T follicular helper cell (primary cell): ENCODE measurements at places on chromosomes 1 and 21.

DNA sequence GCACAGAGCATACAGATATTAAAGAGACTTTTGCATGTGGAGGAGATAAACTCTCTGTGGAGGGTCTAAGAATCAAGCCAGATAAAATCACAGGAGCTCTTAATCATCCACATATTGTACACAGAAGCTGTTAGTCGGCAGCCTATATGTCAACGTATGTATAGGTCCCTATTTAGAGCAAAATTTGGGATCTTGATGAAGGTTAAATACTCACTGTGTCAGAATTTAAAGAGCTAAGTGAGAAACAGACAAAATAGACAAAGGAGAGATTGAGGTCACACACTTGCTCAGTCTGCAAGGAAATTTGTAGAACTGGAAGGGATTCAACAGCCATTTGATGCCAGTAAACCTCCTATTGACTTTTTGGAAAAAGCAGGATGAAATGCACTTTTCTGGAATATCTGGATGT lies 4.1 kb upstream of the IRF2BP2 start:
- no peak for DNase-seq

GRCh38 chr1:204258213-204259115 lies 44.7 kb upstream of the GOLT1A start:
- DNase-seq = no peak

- DNase-seq = no peak
These were observed 262.1 kb downstream of the BRINP2 start for GRCh38 chr1:177432897-177433296.

- no peak for DNase-seq
These were observed 5.8 kb downstream of the AGRN start for GRCh38 chr1:1025730-1026129.

- no peak for DNase-seq
These were observed 114.3 kb upstream of the GFI1 start for GRCh38 chr1:92601044-92601443.

DNA sequence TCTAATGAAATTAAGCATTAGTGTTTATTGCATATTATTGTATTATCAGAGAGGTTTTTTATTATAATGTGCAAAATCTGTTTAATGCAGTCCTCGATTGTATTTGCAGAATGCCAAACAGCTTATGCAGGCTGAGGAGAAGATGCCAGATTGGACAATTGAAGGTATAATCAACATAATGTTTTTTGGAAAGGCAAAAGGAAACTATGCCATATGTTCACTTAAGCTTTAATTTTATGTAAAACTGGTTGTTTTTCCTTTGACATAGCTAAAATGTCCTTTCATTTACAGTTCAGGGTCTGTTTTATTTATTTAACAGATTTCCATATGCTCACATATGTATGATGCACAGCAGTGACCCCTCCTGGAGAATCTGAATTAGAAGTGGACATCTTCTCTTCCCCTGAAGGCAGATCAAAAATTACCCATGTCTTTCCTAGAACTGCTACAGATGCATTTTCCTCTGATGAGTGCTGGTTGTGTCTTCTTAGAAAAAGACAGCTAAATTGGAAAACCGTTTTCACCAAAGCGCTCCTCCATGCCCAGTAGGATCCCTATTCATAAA lies 143.5 kb upstream of the USH2A start:
- DNase-seq = no peak

DNA sequence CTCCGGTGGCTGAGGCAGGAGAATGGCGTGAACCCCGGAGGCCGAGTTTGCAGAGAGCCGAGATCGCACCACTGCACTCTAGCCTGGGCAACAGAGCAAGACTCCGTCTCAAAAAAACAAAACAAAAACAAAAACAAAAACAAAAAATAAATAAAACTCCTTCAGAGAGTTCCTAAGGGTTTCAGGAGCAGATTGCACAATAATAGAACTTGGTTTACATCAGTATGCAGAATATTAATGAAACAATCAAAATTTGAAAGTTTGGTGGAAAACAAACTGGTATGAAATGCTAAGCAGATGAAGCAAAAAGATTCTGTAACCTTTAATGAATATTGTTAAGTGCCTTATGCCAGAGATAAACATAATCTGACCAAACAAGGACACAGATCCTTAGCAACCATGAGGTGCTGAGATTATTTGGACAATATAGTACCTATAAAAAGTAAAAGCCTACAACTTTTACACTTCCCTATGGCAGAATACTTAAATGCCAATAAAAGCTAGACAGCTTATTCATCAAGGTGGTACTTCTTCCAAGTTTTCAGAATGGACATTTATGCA lies 41.2 kb downstream of the SLC25A24 start:
- no peak for DNase-seq

DNA sequence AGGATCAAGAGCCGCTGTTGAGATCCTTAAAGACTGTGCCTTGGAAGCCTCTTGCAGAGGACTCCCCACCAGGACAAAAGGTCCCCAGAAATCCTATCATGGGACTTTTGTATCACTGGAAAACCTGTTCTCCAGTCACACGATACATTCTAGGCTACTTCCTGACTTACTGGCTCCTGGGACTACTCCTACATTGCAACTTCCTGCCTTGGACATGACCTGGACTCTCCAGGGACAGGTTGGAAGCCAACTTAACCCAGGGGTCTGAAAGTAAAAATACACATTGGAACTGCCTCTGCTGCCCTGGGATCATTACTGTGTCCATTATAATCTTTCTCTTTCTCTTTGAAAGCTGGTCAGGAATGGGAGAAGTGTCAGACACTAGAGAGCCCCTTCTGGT lies 9.9 kb downstream of the PIGV start:
- no peak for DNase-seq

DNA sequence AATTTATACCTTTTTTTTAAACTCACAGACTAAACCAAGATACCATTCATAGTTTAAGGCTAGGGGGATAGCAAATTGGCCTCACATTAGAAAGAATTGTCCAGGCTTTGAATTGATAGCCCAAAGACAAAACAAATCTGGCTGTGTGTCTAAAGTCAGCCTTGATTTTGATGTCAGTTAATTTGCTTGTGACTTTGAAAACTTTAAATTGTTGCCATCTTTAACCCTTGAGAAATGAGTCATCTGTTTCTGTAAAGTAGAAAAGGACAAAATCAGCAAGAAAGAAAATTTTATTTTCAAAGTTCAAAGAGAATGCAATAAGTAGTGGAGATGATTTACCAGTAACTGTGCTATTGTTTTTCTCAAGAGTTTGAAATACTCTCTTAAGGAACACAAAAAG lies 184.5 kb downstream of the RGS7 start:
- DNase-seq = no peak
